Stimulated activated CD8-positive, alpha-beta memory T cell treated with anti-CD3 and anti-CD28 coated beads, Interleukin-15, amount 100 ng/mL, for 48 hours (primary cell): ENCODE measurements at places on chromosomes 4 and X.

GRCh38 chrX:110321670-110322069 is 3.8 kb upstream of the AMMECR1 start:
- no peak for DNase-seq

GRCh38 chrX:21870494-21870893 is 14.7 kb downstream of the YY2 start:
- DNase-seq = no peak

DNA sequence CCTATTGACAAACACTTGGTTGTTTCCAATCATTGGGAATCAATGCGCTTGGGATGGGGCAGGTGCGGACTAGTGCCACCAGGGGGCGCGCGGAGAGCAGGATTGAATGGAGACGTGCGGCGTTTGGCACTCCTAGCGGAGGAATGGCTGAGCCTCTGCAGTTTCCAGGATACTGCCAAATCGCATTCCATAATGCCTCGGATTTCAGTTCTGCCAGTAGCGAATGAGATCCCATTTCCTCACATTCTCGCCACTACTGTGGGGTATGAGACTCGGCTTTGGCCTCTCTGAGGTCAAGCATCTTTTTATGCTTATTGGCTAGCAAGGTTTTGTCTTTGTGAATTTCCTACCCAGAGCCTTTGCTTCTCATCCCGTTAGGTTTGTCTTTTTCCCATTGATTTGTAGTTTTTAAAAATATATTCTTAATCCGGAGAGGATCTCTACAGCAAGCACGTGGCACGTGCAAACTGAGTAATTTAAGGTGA is 28.7 kb downstream of the CLDN34 start:
- DNase-seq = no peak

DNA sequence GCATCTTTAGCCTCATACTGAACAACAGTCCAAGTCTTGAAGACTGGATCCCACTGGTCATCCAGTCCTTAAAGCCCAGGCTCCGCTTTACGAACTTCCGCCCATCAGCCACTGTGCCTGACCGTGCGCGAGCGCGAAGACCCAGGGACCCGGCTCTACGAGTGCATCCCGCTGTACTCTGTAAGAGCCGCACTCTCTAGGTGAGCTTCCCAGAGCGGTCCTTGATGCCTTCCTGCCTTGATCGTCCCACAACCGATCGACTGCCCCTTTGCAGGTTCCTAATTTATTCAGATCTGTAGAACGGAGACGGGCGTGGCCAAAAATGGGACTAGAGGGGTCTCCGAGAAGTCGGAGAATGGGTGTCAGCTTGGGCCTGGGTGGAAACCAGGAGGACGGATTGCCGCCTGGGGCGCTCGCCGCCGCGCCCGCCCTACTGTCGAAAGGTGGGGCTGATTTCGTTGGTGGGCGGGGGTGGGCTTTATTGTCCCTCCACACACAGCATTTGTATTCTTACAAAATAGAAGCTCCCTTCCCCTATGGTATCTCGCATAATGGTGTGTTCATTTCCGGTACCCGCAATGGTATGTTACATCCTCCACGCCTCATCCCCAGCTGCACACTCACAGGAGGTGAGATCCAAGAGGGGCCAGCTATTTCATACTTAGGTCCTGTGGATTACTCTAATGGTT is 42.3 kb upstream of the FAM156A start:
- DNase-seq = no peak

GRCh38 chrX:57607295-57608187 is 15.7 kb downstream of the ZXDB start:
- DNase-seq = no peak

DNA sequence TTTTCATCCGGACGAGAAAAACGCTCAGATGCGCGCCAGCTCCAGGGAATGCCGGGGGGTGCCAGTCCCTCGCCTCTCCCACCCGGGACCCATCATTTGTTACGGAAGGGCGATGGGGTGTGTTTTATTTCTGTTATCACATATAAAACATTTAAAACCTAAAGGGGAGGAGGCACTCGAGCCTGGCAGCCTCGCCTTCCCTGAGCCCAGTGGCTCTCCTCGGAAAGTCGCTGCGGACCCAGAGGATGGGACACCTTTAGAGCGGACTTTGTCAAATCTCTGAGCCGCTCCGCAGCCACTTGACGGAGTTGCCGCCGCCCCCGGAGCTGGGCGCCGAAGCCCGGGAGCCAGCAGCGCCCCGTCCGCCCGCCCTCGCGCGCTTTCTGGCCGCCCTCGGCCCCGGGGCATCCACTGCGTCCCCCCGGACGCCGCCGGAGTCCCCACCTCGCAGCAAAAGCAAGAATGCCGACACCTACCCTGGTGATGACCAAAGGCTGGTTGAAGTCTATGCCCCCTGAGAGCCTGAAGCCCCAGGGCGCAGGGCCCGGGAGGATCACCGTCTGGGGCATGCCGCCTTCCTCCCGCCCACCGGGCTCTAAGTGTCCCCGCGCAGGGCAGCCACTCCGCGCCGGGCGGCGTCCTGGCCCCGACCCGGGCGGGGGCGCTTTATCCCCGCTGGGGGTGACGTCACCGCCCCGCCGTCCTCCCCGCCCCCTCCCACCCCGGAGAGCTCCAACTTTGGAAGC is at the start of gene PDLIM3:
Gene PDLIM3, minus strand, starts transcription at position 642 of the 746 bp plus-strand sequence. Its CDS starts 73 bp downstream, at position 569.
- DNase-seq = no peak

DNA sequence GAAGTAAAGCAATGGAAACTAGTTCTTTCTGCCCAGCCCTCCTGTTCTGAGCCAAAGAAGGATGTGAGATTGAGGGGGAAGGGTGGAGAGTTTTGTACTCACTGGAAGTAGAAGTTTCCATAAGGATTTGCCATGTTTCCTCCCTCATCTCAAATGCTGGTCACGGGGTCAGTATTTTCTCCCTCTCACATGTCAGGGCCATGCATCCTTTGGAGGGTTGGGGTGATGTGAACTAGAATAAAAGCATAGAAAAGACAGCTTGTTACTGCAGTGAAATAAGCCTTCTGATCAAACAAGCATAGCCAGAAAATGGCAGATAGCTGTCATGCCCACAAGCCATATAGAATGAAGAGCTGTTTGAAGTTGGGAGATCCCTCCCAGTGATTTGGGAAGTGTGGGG is 79.7 kb downstream of the KIT start:
- no peak for DNase-seq

GRCh38 chrX:108307132-108308085 is 130.8 kb downstream of the COL4A6 start:
- no peak for DNase-seq

GRCh38 chrX:153999359-154000037 is 20.2 kb downstream of the IRAK1 start:
- DNase-seq = no peak
